ENCODE measurements at places on chromosomes 4 and X. TPM values are rescaled to one million over a fixed set of nuclear protein-coding genes. Genes with fewer than 3 reads are reported as not detected.

CCNB3 gene
- total RNA-seq = 1.8 TPM

MAGEB17 gene
- total RNA-seq = not detected

GRCh38 chr4:14783011-14783877 is 219.0 kb upstream of the CPEB2 start:
- DNase-seq = no peak

GRCh38 chr4:13985837-13986236 is 358.3 kb upstream of the BOD1L1 start:
- no peak for DNase-seq

AFP gene
- total RNA-seq = not detected

DNA sequence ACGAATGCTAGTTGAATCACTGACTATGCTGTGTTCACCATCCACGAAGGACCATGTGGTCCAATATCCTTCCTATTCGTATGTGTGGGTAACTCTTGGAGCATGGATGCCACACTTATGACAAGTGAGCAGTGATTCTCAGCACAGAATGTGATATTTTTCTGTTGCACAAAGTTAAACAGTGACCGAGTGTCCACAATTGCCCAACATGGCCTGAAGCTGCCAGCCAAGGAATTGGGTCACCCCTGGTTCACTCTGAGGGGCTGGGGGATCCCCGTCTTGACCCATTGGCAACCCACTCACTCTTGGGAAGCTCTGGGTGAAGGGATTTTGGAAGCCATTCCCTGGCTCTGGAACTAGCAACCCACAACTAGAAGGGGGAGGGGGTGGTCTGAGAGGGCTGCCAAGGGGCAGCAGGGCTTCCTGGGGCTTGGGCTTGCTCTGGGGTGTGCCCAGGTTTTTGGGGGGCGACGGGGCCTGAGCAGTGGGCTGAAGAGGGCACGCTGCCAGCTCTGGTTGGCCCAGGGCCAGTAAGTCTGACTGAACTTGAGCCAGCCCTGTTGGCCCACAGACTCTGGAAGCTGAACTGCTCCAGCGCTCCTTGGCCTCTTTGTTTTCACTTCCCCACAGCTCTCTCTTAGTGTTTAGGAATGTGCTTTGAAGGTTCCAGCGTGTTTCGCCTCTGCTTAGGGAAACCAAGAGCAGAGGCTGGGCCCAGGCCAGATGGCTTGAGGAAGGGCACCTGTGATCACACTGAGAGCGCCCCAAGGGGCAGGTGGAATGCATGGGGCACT is 43.1 kb upstream of the BCOR start:
- peak; percentile 19 for DNase-seq

- DNase-seq = no peak
These were observed 67.9 kb downstream of the KLHL8 start for GRCh38 chr4:87152310-87153041.

DNA sequence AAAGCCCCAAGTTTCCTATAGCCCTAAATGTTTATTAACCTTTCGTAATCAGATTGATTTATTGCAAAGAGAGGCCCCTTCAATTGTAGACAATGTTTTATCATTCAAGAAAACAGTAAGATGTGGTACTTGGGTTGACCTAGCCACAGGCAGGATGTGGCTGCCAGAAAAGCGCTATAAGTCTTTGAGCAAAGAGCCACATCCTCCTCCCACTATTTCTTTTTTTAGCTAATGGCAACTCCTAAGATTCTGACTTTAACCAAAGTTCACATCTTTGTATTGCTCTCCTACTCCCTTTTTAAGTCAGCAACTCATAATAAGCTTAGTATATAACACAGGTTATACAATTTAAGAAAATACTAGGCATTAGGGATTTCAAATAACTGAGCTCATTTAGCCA is 70.7 kb upstream of the PPP3CA start:
- DNase-seq = no peak

GRCh38 chr4:148056879-148057278 is 325.0 kb downstream of the ARHGAP10 start:
- peak; percentile 94 for DNase-seq

- no peak for DNase-seq
These were observed 130.7 kb upstream of the CTSO start for GRCh38 chr4:156084373-156084772.
